ENCODE measurements at places on chromosomes 16 and 17. TPM values are rescaled to one million over a fixed set of nuclear protein-coding genes. Genes with fewer than 3 reads are reported as not detected.

DNA sequence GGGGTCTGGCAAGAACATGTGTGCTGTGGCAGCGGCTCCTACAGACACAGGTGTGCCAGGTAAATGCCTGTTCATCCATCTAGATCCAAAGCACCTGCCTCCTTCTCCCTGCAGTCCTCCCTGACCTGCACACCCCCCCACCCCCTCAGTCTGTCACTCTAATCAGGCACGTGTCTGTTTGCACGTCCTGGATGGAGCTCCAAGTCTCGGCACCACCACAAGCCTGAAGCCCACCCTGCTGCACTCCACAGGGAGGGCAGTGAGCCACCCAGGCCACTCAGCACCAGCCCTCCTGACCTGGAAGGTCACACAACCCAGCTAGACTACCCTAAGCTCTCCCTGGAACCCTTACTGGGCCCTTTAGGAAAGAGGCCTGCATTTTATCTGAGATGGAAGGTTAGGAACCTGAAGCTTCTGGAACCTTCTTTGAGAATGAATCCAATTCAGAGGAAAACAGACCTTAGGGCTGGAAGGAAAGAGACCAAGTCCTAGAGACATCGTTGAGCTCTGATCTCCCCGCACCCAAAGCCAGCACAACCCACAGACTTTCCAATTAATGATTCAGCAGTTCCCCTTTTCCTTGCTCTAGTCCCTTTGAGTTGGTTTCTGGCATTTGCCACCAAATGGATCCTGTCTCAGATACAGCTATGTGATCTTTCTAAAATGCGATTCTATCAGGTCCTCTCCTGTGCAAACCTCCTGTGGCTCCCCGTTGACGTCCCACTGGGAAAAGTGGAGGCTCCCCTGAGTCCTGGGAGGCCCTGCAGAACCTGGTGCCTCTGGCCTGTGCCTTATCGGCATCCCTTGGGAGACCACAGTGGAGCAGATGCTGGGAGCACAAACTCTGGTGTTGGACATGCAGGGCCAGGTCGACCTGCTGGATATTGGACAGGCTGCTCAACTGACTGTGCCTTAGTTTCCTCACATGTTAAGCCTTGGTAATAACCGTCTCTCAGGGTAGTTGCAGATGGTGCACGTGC is 67.9 kb downstream of the PRMT7 start:
- DNase-seq, result no peak

- DNase-seq, result no peak
Observed at GRCh38 chr17:63338272-63338671, 107.8 kb downstream of the CYB561 start.

GRCh38 chr17:68135141-68135887 is 99.8 kb downstream of the KPNA2 start:
- no peak for DNase-seq

- no peak for DNase-seq
Observed at GRCh38 chr17:15379659-15380058, 38.3 kb upstream of the TEKT3 start.

GRCh38 chr17:53061446-53061845 is 761.3 kb upstream of the KIF2B start:
- DNase-seq, result no peak

GRCh38 chr17:3318336-3318735 is 20.2 kb upstream of the OR3A1 start:
- DNase-seq, result no peak

- no peak for DNase-seq
Observed at GRCh38 chr17:10640475-10640874, 16.6 kb downstream of the MYH3 start.

- DNase-seq, result no peak
Observed at GRCh38 chr16:10314811-10315210, 71.0 kb upstream of the ATF7IP2 start.

- DNase-seq, result no peak
Observed at GRCh38 chr16:6124136-6124535, 1026.5 kb upstream of the EEF2KMT start.

- no peak for DNase-seq
Observed at GRCh38 chr17:7296189-7296861, 1.9 kb upstream of the YBX2 start.

GRCh38 chr16:30559690-30560089 is 1.5 kb upstream of the ZNF764 start:
- no peak for DNase-seq

- DNase-seq, result peak; percentile 43
Observed at GRCh38 chr17:66191593-66192377, at the start of gene CEP112. Gene CEP112, minus strand, starts transcription at chr17:66192133.

DNA sequence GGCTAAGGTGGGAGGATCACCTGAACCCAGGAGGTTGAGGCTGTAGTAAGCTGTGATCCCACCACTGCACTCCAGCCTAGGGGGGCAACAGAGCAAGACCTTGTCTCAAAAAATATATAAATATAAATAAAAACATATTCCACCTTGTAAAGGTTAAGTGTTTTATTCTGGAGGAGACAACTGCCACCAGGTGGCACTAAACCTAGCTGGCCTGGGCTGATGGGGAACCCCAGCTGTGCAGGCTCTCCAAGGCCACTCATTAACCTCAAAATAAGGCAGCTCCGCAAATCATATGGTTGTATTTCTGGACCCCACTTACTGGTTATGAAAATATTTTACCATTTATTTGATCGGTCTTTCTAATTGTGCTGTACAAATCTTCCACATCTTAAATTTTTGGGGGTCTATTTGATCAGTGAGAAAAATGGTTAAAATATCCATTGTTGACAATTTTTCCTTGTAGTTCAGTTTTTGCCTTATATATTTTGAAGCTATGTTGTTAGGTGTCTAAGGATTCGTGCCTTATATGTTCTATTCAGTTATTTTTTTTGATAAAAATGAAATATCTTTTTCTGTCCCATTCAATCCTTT is 8.5 kb upstream of the ICAM2 start:
- no peak for DNase-seq

DNA sequence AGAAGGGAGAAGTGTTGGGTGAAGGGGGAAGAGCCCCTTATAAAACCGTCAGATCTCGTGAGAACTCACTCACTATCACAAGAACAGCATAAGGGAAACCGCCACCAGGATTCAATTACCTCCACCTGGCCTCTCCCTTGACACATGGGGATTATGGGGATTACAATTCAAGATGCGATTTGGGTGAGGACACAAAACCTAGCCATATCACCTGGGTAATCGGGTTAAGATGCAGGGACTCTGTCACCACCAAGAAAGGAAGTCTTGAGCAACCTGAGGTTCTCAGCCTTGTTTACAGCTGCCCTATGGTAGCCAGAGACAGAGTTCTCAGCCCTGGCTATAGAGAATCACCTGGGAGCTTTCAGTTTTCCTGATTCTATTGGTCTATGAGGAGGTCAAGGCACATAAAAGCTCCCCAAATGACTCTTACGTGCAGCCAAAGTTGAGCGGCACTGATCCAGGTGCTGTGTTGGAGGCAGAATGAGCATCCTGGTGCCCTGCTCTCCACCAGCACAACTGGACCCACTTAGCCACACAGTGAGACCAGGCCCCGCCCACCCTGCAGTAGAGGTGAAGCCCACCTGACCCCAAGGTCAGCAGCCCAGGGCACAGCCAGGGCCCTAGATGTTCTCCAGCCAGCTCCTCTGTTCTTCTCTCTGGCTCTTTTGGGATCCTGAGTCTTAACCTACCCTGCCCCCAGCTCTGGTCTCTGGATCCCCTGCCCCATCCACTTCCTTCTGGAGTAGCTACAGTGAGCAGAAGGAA is 138.5 kb upstream of the CDH5 start:
- no peak for DNase-seq

KRTAP4-4 gene
- polyA plus RNA-seq, result not detected

TLCD3B gene
- 0.22 TPM for polyA plus RNA-seq

CRYM gene
- polyA plus RNA-seq, result 25.8 TPM

NXPH3 gene
- 26.4 TPM for polyA plus RNA-seq

ASPA gene
- 2.8 TPM for polyA plus RNA-seq

MC1R gene
- polyA plus RNA-seq, result 7.0 TPM

EME2 gene
- 6.3 TPM for polyA plus RNA-seq

GRIN2C gene
- 0.47 TPM for polyA plus RNA-seq

All from urinary bladder (tissue), 4 donors.